C1 segment of cervical spinal cord (tissue), 14 donors: ENCODE measurements at places on chromosomes 7 and 10.
A peak's percentile ranks its signal among the peaks of the same experiment; 100 is the strongest.

DNA sequence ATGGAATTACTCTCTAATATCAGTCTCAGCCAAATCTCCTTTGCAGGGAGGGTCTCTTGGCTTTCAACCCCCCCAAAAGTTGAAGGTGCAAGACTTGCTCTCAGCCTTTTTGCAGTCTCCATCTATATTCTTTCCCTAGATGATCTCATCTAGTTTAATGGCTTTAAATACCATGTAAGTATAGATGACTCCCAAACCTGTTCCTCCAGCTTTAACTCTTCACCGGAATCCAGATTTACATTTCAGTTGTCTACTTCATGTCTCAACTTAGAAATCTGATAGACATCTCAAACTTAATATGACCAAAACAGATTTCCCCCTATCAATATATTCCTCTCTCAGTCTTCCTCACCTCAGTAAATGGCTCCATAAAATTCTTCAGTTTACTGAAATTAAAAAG is 9.9 kb upstream of the TAS2R41 start:
- DNase-seq, result no peak

GRCh38 chr7:30162622-30163124 is 27.9 kb downstream of the MTURN start:
- no peak for DNase-seq

DNA sequence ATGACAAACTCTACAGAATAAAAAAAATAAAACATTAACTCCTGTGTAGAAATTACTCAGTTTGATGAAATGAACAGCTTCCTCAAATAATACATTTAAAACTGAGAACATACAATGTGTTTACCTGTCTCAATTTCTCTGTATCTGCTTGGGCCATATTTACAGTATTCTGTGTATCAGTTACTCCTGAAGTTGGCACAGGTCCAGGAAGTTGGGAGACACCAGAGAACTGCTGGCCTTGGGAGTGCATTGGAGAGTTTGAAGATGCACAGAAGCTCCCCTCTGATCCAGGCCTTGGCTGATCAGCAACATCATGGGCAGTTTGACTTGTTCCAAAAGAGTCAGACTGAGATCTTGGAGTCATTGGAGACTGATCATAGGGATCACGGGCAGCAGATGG is 155.1 kb downstream of the GALNT11 start:
- DNase-seq, result no peak

- DNase-seq, result no peak
Measured at GRCh38 chr7:116573541-116573940, 48.7 kb downstream of the CAV1 start.

GRCh38 chr10:124446830-124447750 is 2.7 kb downstream of the NKX1-2 start:
- no peak for DNase-seq

- DNase-seq, result no peak
Measured at GRCh38 chr10:30842894-30843293, 188.8 kb downstream of the ZNF438 start.

DNA sequence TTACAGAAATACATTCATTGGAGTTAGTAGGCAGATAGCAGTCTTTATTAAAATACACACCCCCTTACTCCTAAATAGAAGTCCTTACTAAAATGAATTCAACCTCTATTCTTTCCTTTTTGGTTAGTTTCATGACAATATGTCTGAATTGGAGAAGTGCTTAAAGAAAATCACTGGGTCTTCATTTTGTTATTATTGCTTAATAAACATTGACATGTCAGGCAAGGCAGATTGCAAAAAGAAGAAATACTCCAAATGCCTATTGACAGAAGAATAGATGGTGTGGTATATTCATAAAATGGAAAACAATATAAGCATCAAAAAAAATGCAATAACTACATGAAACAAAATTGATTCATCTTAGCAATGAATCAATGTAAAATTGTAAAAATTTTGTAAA is 135.5 kb downstream of the TMEM26 start:
- DNase-seq, result no peak

DNA sequence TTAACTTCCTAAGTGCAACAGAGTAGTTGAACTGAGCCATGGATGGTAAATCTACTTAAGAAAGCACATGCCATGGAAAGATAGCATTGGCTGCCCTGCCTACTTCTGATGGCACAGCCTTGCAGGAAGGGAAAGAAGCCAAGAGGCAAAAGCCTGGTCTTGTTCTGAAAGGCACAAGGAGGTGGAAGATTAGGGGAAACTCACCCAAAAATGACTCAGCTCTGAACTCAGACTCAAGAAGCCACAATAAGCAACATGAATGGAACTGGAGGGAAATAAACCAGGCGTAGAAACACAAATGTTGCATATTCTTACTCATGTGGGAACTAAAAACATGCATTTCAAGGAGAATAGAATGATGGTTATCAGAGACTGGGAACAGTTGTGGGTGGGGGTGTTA is 20.8 kb upstream of the ALOX5 start:
- DNase-seq, result no peak

- no peak for DNase-seq
Measured at GRCh38 chr10:15146366-15146765, 22.1 kb downstream of the NMT2 start.

DNA sequence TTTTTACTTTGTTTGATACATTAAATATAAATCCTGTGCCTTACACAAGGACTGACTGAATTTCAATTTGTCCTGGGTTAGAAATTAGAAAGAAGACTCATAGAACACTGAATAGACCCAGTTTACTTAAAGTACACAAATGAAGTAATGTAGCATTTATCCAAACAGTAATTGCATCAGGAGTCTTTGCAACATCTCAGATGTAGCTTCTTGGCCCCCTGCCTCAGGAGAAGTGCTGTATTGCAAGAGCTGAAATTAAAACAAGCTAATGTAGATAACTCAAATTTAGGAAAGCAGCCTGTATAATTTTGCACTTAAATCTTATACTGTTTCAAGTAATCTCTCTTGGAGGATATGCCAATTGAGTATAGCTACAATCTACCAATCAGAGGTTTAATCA is 54.3 kb upstream of the KCND2 start:
- DNase-seq, result no peak

GRCh38 chr7:66894463-66895080 is 26.5 kb upstream of the TMEM248 start:
- no peak for DNase-seq

GRCh38 chr7:82715344-82715743 is 271.8 kb upstream of the CACNA2D1 start:
- DNase-seq, result no peak

DNA sequence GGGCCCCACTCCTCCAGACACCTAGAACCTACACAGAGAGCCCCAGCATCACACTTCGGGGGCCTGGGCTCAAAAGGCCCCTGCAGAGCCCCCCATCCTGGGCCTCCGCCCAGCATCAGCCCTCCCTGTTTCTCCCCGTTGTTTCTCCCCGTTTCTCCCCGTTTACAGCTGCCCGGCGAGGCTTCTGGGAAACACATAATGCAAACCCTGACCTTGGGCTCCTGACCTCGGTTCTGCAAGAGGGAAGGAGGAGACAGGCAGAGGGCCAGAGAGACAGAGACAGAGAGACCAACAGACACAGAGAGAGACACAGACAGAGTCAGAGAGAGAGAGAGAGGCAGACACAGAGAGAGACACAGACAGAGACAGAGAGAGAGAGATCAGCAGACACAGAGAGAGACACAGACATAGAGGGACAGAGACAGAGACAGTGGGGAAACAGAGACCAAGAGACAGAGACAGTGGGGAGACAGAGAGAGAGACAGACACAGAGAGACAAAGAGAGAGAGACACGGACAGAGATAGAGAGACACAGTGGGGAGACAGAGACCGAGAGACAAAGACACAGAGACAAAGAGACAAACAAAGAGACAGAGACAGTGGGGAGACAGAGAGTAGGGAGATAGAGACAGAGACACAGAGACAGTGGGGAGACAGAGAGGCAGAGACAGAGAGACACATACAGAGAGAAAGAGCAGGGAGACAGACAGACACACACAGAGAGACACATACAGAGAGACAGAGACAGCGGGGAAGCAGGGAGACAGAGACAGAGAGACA is 12.5 kb downstream of the VENTX start:
- no peak for DNase-seq

DNA sequence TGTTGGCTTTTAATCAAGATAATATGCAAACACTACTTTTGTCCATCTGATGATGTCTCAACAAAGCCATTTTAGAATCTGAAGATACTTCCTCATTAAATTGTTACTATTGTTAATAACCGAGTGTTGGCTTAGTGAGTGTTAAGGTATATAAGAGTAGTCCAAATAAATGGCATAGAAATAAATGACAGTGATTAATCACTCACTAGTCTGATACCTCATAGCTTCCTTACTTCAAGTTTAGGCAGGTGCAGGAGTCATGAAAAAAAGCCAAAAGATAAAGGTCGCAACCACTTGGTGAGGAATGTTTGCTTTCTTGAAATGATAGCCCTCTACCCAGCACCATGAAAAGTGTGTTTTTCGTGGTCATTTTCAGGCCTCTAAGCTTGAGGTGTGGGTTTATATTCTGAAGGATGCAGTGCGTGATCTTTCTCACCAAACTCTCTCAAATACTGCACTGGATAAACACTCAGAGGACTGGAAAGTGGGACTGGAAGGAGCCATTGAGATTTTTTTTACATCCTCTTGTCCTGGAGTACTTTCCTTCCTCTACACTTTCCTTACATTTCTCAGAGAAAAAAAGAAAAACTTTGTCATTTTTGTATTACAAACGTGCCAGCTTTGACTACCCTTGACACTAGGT is 138.1 kb downstream of the KIAA1217 start:
- DNase-seq, result no peak

DNA sequence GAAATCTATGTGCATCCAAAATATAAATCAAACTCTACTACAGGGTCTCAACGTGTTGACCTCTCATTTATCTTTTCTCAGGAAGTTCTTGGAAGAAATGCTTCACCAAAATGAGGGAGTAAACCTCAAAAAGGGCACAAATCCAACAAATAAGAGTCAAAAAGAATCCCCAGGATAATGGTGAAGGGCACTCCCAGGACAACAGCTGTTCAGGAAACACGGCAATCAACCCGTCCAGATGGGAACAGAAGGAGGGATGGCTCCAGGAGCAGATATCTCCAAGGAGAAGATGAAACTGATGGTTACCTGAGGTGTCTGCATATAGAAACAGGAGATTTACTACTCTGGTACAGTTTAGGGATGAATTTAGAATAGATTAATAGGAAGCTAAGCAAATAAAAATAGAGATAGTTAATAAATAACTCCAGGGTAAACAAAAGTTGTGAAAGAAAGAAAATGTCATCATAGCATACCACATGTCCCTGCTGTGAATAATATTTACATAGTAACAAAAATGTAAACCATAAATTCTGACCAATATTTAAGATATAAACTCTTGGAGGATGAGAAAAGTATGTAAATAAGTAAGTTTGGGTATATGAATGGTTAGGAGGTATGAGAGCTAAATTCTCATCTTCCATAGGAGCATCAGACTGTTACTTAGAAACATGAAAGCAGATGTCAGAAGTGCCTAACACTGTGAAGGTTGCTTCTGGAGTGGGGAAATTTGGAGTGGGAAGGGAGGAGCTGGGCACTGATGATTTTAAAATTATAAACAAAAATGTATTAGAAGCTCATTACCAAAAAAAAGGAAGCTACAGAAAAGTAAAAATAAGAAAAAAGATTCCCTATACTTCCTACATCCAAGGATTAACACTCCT is 237.5 kb upstream of the HPS1 start:
- no peak for DNase-seq

DNA sequence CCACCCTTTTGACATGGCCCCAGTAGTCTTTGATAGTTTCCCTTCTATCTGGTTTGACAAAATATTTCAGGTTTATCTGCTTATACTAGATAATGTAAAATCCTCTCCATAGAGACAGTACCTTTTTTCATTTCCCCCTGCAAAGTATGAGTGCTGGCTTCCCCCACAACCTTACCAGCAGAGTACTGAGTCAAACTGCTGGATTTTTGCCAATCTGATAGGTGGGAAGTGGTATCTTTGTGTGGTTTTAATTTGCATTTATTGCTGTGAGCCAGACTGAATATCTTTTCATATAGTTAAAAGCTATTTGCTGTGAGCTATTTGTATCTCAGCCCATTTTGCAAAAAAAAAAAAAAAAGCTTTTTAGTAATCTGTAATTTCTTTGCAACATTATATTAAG is 32.1 kb upstream of the HECTD2 start:
- DNase-seq, result no peak

DNA sequence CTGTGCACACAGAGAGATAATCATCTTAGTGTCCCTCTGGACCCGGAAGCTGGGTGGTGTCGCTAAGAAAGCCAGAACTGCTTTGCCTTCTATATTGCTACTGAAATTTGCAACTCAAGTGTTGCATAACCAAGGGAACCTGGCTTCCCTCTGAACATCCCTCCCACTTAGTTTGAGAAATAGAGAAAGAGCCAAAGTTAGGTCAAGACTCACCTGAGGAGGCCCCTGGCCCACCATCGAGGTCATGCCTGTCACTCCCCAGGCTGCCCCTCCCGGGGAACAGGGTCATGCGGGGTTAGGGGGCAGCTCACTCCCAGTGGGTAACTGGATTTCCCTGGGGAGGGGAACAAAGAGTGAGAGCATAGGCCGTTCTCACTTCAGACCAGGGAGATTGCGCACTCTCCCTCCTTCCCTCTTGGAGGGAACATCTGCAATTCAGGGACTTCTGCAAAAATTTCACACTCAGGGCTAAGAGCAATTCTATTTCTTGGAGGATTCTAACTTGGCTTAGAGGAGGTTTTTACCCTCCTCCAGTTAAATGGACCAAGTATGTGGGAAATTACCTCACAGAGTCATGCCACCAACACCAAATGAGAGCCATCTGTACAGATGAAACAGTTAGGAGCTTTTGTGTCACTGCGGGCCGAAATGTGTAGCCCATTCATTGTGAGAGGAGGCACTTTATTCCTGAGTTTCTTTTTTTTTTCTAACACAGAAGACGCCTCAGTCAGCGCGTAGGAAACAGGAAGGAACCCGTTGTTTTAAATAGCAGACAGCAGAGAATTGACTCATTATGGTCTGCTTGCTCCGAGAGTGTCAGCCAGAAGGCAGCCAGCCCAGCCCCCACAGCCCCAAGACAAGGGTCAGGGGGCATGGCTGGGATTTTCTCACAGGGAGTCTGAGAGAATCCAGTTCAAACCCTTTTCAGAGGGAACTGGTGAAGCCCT is 221.3 kb downstream of the ARHGAP12 start:
- peak; percentile 41 for DNase-seq

- no peak for DNase-seq
Measured at GRCh38 chr7:20440472-20441105, 109.9 kb downstream of the ITGB8 start.

DNA sequence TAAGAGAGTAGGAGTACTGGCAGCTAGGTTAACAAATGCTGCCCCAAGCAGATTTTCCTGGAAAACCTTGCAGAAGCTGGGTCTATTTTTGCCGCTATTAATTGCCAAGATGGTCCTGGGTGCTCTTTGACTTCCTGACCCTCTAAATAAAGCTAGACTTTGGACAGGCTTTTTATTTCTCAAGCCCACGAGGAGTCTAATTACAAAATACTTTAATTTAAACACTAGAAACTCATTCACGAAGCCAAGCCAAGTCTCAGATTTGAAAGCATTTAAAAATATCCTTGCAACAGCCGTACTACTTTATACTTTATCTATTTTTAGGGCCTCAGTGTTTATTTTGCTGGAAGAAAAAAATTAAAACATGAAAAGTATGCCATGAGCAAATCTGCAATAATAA is 45.1 kb downstream of the TMEM26 start:
- DNase-seq, result no peak
